ENCODE measurements at places on chromosomes 7 and 10. TPM values are rescaled to one million over a fixed set of nuclear protein-coding genes. Genes with fewer than 3 reads are reported as not detected.

DNA sequence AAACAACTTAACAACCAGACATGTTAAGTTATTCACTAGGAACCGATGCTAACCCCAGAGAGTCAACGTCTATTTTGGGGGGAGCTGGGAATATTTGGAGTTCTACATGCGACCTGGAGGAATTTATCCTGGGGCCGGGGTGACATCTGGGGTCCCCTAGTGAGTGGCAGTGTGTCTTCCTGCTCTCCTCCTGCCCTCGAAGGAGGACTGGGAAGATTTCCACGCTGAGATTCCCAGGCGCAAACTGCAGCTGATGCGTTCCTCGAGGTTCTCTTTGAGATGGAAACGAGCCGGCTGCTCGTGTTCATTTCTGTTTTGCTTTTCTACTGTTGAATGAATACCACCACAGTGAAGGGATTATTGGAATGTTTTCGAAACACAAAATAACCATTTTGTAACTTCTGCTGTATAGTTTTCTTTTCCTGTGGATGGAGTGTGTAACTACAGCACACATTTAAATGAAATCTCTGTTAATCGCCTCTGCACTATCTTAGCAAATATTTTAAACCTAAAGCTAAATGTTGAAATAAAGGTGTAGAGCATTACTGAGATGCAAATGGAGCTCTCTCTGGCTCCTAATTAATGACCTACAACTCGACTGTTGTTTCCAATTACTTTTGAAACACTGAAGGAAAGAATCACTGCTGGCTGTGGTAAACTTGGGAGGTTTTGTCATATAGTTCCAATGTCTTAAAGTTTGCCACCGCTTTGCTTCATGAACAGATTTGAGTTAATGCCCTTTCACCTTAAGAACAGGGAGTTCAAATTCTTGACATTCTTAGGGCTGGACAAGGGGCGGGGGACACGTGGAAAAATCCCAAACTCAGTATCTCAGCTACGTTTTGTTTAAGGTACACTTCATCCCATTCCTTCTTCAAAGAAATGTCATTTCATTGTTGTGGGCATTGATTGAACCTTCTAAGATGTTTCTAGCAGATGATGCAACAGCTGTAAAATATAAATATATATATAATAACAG, 21.1 kb downstream of the GATA3 start:
- no peak overlapping the region for H3K27ac ChIP-seq
- H3K36me3 ChIP-seq: no peaks in the 10 kb centered on the region
- peaks cover 4% of the 10 kb centered on the region for H3K27me3 ChIP-seq
- DNase-seq: no peak

- peaks cover 7% of the 10 kb centered on the region for H3K27me3 ChIP-seq
- peaks cover 9% of the 10 kb centered on the region for H3K4me1 ChIP-seq
- no peak for DNase-seq
- no peaks in the 10 kb centered on the region for H3K36me3 ChIP-seq
- H3K27ac ChIP-seq: no peak overlapping the region
Measured at GRCh38 chr10:46250898-46251856, 35.6 kb upstream of the ANTXRL start.

- H3K27me3 ChIP-seq: no peaks in the 10 kb centered on the region
- H3K4me1 ChIP-seq: peaks cover 2% of the 10 kb centered on the region
- H3K36me3 ChIP-seq: no peaks in the 10 kb centered on the region
- DNase-seq: peak; percentile 20
- no peak overlapping the region for H3K27ac ChIP-seq
Measured at GRCh38 chr10:12780634-12781601, 220.6 kb downstream of the CCDC3 start.

- peak overlapping the region; percentile 98 for H3K27ac ChIP-seq
- no peak for DNase-seq
- peaks cover 19% of the 10 kb centered on the region for H3K4me1 ChIP-seq
- no peaks in the 10 kb centered on the region for H3K36me3 ChIP-seq
Measured at GRCh38 chr10:61629576-61629975, 33.2 kb upstream of the CABCOCO1 start.

DNA sequence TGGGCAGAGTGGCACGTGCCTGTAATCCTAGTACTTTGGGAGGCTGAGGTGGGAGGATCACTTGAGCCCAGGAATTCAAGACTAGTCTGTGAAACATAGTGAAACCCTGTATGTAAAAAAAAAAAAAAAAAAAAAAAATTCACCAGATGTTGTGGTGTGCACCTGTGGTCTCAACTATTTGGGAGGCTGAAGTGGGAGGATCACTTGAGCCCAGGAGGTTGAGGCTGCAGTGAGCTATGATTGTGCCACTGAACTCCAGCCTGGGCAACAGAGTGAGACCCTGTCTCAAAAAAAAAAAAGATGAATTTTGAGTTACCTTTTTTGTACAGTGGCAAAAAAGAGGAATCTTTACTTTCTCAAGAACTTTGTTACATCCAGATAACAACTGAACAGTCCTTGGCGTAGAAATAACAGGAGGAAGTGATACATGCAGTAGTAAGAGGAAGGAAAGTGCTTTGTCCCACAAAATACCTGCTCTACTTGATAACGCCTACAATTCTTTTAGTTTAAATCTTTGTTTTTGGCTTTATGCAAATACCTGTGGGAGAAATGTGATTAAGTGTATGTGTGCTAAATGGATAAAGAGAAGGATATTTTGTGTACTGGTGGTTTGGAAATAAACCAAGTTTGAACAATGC, 29.3 kb downstream of the SPAG6 start:
- H3K4me3 ChIP-seq: no peak overlapping the region
- DNase-seq: no peak
- peaks cover 5% of the 10 kb centered on the region for H3K27me3 ChIP-seq
- H3K36me3 ChIP-seq: no peaks in the 10 kb centered on the region
- H3K4me1 ChIP-seq: no peaks in the 10 kb centered on the region

GRCh38 chr7:18153183-18153748, 125.6 kb upstream of the PRPS1L1 start:
- no peaks in the 10 kb centered on the region for H3K36me3 ChIP-seq
- H3K4me1 ChIP-seq: no peaks in the 10 kb centered on the region
- no peak overlapping the region for H3K27ac ChIP-seq
- H3K27me3 ChIP-seq: peaks cover 2% of the 10 kb centered on the region
- no peak for DNase-seq

- no peak overlapping the region for H3K27ac ChIP-seq
- H3K36me3 ChIP-seq: no peaks in the 10 kb centered on the region
- H3K4me1 ChIP-seq: peaks cover 2% of the 10 kb centered on the region
- DNase-seq: no peak
- peaks cover 2% of the 10 kb centered on the region for H3K27me3 ChIP-seq
Measured at GRCh38 chr10:96365571-96365970, 6.8 kb upstream of the OPALIN start.

GRCh38 chr7:134988161-134988560, 1.9 kb downstream of the AGBL3 start:
- H3K27me3 ChIP-seq: no peaks in the 10 kb centered on the region
- no peak overlapping the region for H3K4me3 ChIP-seq
- DNase-seq: no peak
- H3K27ac ChIP-seq: no peak overlapping the region
- peaks cover 6% of the 10 kb centered on the region for H3K4me1 ChIP-seq

- no peak overlapping the region for H3K4me3 ChIP-seq
- H3K27me3 ChIP-seq: no peaks in the 10 kb centered on the region
- no peaks in the 10 kb centered on the region for H3K4me1 ChIP-seq
- no peak overlapping the region for H3K27ac ChIP-seq
- no peaks in the 10 kb centered on the region for H3K36me3 ChIP-seq
Measured at GRCh38 chr7:118642396-118642795, 417.9 kb downstream of the ANKRD7 start.

DNA sequence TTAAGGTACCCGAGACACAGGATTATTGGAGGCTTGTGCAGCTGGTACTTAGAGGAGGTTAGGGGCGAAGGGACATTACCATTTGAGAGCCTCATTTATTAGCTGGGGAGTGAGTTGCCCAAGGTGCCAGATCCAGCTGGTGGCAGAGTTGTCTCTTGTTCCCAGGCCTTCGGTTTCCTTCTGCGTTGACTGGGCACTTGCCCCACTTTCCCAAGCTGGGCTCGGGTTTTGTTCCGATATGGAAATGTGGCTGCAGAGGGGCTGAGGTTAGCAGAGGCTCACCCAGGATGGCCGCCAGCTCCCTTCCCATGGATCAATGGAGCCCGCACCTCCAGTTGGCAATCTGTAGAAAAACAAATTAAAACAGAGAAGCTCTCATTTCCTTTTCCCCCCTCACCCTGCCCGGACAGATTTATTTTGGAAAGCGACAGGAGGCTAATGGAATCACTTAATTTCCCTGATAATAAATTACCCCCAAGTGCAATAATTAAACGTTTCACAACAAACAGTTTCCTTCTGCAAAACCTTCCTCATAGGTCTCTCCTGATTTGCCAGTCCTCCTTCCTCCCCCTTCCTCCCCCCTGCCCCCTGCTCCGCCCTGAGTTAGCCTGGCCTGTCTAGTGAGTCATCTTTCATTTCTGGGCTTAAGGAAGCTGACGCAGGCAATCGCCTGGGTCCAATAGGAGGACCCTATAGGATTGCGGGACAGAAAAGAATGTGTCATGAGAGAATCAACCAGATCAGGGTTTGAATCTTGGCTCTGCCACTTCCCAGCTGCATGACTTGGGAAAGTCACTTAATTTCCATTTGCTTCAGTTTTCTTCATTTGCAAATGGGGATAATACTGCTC, 51.7 kb downstream of the ADRA2A start:
- H3K4me1 ChIP-seq: no peaks in the 10 kb centered on the region
- H3K36me3 ChIP-seq: no peaks in the 10 kb centered on the region
- H3K27ac ChIP-seq: no peak overlapping the region

- H3K4me1 ChIP-seq: no peaks in the 10 kb centered on the region
- no peaks in the 10 kb centered on the region for H3K36me3 ChIP-seq
- no peak overlapping the region for H3K27ac ChIP-seq
- no peaks in the 10 kb centered on the region for H3K27me3 ChIP-seq
- DNase-seq: no peak
- H3K4me3 ChIP-seq: no peak overlapping the region
Measured at GRCh38 chr7:46772776-46773175, 809.1 kb downstream of the TNS3 start.

DNA sequence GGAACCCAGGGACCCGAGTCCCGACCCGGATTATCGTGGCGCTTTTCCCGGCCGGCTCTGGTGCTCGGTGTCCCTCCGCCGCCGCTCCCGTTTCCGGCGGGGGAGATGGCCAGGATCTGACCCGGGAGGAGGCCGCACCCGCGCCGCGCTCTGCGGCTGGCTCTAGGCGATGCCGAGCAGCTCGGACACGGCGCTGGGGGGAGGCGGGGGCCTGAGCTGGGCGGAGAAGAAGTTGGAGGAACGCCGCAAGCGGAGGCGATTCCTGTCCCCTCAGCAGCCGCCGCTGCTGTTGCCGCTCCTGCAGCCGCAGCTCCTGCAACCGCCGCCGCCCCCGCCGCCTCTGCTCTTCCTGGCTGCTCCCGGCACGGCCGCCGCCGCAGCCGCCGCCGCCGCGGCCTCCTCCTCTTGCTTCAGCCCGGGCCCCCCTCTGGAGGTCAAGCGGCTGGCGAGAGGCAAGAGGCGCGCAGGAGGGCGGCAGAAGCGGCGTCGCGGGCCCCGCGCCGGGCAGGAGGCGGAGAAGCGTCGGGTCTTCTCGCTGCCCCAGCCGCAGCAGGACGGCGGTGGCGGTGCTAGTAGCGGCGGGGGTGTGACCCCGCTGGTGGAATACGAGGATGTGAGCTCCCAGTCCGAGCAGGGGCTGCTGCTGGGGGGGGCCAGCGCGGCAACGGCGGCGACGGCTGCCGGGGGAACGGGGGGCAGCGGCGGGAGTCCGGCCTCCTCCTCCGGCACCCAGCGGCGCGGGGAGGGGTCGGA, 593 bp downstream of the CDK13 start:
- H3K36me3 ChIP-seq: peaks cover 3% of the 10 kb centered on the region
- DNase-seq: peak; percentile 40
- H3K27ac ChIP-seq: peak overlapping the region; percentile 91

GRCh38 chr10:58513188-58514110, 777 bp downstream of the BICC1 start:
- no peaks in the 10 kb centered on the region for H3K36me3 ChIP-seq
- H3K27ac ChIP-seq: peak overlapping the region; percentile 77
- peak overlapping the region; percentile 72 for H3K4me3 ChIP-seq

- H3K27me3 ChIP-seq: no peaks in the 10 kb centered on the region
- DNase-seq: no peak
- no peak overlapping the region for H3K27ac ChIP-seq
- H3K4me1 ChIP-seq: no peaks in the 10 kb centered on the region
- no peak overlapping the region for H3K4me3 ChIP-seq
- no peaks in the 10 kb centered on the region for H3K36me3 ChIP-seq
Measured at GRCh38 chr7:69208276-69208675, 390.0 kb upstream of the AUTS2 start.

DNA sequence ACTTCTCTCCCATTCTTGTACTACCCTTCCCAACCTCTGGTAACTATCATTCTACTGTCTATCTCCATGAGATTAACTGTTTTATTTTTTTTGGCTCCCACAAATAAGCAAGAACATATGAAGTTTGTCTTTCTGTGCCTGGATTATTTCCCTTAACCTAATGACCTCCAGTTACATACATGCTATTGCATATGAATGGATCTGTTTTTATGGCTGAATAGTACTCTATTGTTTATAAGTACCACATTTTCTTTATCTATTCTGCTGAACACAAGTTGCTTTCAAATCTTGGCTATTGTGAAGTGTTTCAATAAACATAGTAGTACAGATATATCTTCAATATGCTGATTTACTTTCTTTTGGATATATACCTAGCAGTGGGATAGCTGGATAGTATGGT, 376.6 kb upstream of the KCND2 start:
- no peaks in the 10 kb centered on the region for H3K36me3 ChIP-seq
- no peaks in the 10 kb centered on the region for H3K4me1 ChIP-seq
- no peak for DNase-seq
- H3K27ac ChIP-seq: no peak overlapping the region
- H3K4me3 ChIP-seq: no peak overlapping the region

DNA sequence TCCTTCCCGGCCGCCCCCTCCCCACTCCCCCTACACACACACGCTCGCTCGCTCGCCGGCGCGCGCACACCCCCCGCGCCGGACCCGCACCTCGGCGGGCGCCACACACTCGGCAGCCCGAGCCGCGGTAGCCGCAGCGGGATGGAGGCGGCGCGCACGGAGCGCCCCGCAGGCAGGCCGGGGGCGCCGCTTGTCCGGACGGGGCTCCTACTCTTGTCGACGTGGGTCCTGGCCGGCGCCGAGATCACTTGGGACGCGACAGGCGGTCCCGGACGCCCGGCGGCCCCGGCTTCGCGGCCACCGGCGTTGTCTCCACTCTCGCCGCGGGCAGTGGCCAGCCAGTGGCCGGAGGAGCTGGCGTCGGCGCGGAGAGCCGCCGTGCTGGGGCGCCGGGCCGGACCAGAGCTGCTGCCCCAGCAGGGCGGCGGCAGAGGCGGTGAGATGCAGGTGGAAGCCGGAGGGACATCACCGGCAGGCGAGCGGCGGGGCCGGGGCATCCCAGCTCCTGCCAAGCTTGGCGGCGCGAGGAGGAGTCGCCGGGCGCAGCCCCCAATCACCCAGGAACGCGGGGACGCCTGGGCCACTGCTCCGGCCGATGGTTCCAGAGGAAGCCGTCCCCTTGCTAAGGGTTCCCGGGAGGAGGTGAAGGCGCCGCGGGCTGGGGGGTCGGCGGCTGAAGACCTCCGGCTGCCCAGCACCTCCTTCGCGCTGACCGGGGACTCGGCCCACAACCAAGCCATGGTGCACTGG, at the start of gene SORCS3:
Gene SORCS3, plus strand, starts transcription at position 104 of the 750 bp plus-strand sequence.
- no peaks in the 10 kb centered on the region for H3K4me1 ChIP-seq
- DNase-seq: no peak
- no peak within 1 kb of the TSS for H3K27ac ChIP-seq
- no peak within 1 kb of the TSS for H3K4me3 ChIP-seq
- H3K27me3 ChIP-seq: peaks cover 33% of the 10 kb centered on the region
- H3K36me3 ChIP-seq: no peaks in the 10 kb centered on the region

Gene UCN3
- total RNA-seq: not detected

Gene GSAP
- 1.9 TPM for total RNA-seq

Gene PNLIPRP1
- not detected for total RNA-seq

Gene NKX2-3
- not detected for total RNA-seq

Gene PTPN12
- 24.7 TPM for total RNA-seq

Gene CLRN3
- total RNA-seq: not detected

Gene LBX1
- not detected for total RNA-seq

Gene KLF14
- not detected for total RNA-seq

Gene C10orf62
- not detected for total RNA-seq

Gene GNAT3
- total RNA-seq: not detected

Data from IMR-90 (cell line).